Trophoblast cell (in vitro differentiated cells and primary cell): ENCODE measurements at places on chromosomes 6 and 20.

- DNase-seq, result peak; percentile 82
- no peak overlapping the region for H3K4me3 ChIP-seq
- H3K27ac ChIP-seq, result peak overlapping the region; percentile 77
- H3K36me3 ChIP-seq, result peaks cover 3% of the 10 kb centered on the region
- peaks cover 28% of the 10 kb centered on the region for H3K4me1 ChIP-seq
Observed at GRCh38 chr20:19935842-19936241, 81.3 kb upstream of the NAA20 start.

DNA sequence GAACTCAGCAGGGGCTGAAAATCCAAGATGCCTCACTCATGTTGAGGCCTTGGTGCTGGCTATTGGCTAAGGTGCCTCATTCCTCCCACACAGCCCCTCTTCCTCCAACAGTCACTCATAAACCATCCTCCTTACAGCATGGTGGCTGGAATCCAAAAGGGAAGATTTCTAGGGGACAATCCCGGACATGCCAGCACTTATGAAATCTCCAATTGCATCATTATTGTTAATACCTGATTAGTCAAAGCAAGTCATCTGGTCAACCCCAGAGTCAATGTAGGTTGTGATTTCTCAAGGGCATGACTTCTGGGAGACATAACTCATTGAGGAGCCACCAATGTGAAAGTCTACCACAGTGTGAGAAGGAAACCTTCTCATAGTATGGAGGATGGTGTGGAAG, 506.6 kb upstream of the NOX3 start:
- H3K27ac ChIP-seq, result no peak overlapping the region
- DNase-seq, result no peak
- no peaks in the 10 kb centered on the region for H3K4me1 ChIP-seq
- no peak overlapping the region for H3K4me3 ChIP-seq
- H3K27me3 ChIP-seq, result no peaks in the 10 kb centered on the region

- H3K27me3 ChIP-seq, result no peaks in the 10 kb centered on the region
- no peaks in the 10 kb centered on the region for H3K4me1 ChIP-seq
- no peak within 1 kb of the TSS for H3K27ac ChIP-seq
- no peak for DNase-seq
Observed at GRCh38 chr6:32741031-32741960, at the start of gene HLA-DQA2. TSS of gene HLA-DQA2 (plus strand) at chr6:32741391. CDS start at chr6:32741444, 53 bp downstream.

GRCh38 chr6:15476631-15477380, 186.0 kb downstream of the DTNBP1 start:
- DNase-seq, result no peak
- H3K36me3 ChIP-seq, result peaks cover 4% of the 10 kb centered on the region
- no peak overlapping the region for H3K4me3 ChIP-seq
- H3K4me1 ChIP-seq, result no peaks in the 10 kb centered on the region

GRCh38 chr6:157521362-157522335, 140.7 kb downstream of the ZDHHC14 start:
- H3K36me3 ChIP-seq, result no peaks in the 10 kb centered on the region
- no peak overlapping the region for H3K27ac ChIP-seq
- no peak overlapping the region for H3K4me3 ChIP-seq
- H3K27me3 ChIP-seq, result no peaks in the 10 kb centered on the region

DNA sequence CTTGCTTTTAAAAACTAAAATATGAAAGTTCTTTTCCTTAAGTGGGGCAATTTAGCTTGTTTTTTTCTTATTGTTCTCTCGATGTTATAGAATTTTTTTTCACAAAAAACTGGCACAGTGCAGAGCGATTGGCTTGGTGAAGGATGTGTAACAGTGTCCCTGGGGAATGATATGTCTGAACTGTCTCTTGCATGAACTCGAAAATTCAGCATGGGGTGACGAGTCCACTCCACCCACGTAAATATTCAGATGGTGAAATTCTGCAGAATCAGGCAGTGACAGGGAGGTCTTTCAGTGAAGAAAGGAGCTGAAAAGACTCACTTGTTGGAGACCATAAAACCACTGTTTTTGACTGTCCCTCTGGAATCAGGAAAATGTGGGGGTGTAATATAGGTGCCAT, 505.3 kb downstream of the MMUT start:
- H3K4me3 ChIP-seq, result no peak overlapping the region
- no peak overlapping the region for H3K27ac ChIP-seq
- H3K4me1 ChIP-seq, result no peaks in the 10 kb centered on the region
- no peaks in the 10 kb centered on the region for H3K36me3 ChIP-seq

GRCh38 chr20:8646716-8647115, 422.2 kb upstream of the PLCB4 start:
- DNase-seq, result no peak
- no peaks in the 10 kb centered on the region for H3K27me3 ChIP-seq
- no peak overlapping the region for H3K4me3 ChIP-seq
- H3K36me3 ChIP-seq, result peaks cover 2% of the 10 kb centered on the region
- no peaks in the 10 kb centered on the region for H3K4me1 ChIP-seq
- peak overlapping the region; percentile 12 for H3K27ac ChIP-seq

GRCh38 chr6:147983581-147984366, 358.9 kb upstream of the SASH1 start:
- no peak overlapping the region for H3K4me3 ChIP-seq
- DNase-seq, result no peak
- H3K36me3 ChIP-seq, result no peaks in the 10 kb centered on the region
- H3K27ac ChIP-seq, result no peak overlapping the region
- H3K4me1 ChIP-seq, result no peaks in the 10 kb centered on the region

GRCh38 chr6:6284221-6284966, 36.1 kb downstream of the F13A1 start:
- H3K27ac ChIP-seq, result no peak overlapping the region
- H3K36me3 ChIP-seq, result no peaks in the 10 kb centered on the region
- DNase-seq, result no peak
- no peaks in the 10 kb centered on the region for H3K4me1 ChIP-seq
- H3K4me3 ChIP-seq, result no peak overlapping the region

- no peaks in the 10 kb centered on the region for H3K4me1 ChIP-seq
- H3K4me3 ChIP-seq, result no peak overlapping the region
- H3K36me3 ChIP-seq, result no peaks in the 10 kb centered on the region
- H3K27ac ChIP-seq, result no peak overlapping the region
- no peak for DNase-seq
Observed at GRCh38 chr20:21288587-21289370, 14.4 kb upstream of the XRN2 start.

DNA sequence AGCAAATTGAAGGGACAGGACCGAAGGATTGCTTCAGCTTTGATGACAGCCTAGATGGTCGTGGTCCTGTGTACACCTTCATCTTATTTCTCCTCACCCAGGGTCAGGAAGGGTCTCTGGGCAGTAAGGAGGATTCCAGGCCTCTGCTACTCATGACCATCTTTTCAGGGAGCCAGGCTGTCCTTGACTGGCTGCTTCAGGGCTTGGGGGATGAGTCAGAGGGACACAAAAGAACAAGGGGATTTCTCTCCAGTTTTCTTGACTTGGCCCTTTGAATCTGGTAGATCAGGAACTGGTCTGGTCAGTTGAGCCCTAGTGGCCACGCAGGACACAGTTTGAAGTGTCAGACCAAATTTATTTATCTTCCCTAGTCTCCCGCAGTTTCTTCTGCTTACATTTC, 402.1 kb upstream of the CHD6 start:
- no peak overlapping the region for H3K27ac ChIP-seq
- H3K36me3 ChIP-seq, result no peaks in the 10 kb centered on the region
- DNase-seq, result no peak
- H3K4me3 ChIP-seq, result no peak overlapping the region
- no peaks in the 10 kb centered on the region for H3K27me3 ChIP-seq

- H3K4me3 ChIP-seq, result no peak overlapping the region
- no peak for DNase-seq
- no peaks in the 10 kb centered on the region for H3K27me3 ChIP-seq
Observed at GRCh38 chr6:20777801-20778200, 243.5 kb downstream of the CDKAL1 start.

DNA sequence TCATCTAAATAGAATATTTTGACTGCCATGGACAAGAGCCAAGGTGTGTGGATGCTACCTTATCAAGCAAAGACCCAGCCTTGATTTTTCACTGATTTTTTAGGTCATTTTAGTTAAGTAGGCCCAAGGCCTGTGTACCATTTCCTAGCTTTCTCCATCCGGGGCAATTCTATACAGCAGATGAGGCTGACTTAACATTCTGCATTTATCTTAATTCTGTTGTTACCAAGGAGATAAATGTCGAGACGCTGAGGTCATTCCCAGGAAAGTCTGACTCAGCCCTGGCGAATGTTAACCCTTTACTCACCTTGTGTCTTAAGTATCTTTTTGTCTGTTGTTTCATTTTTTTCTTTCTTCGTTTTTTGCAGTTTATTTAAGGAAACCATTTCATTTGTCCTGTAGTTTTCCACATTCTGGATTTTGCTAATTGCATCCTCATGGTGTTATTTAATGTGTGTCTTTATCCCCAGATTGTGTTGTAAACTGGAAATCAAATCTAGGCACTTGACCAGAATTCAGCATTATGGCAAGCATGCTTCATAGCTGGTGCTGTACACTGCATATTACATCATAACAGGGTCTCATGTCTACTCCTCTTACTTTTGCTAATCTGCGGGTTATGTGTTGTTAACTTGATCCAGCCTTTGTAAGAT, 277.0 kb downstream of the CDKAL1 start:
- H3K36me3 ChIP-seq, result no peaks in the 10 kb centered on the region
- no peak overlapping the region for H3K4me3 ChIP-seq
- peak overlapping the region; percentile 87 for H3K27ac ChIP-seq

GRCh38 chr20:48826069-48826468, 1.7 kb downstream of the PREX1 start:
- H3K36me3 ChIP-seq, result no peaks in the 10 kb centered on the region
- H3K27ac ChIP-seq, result no peak overlapping the region
- peaks cover 19% of the 10 kb centered on the region for H3K27me3 ChIP-seq
- no peak for DNase-seq

- peak; percentile 90 for DNase-seq
- H3K4me1 ChIP-seq, result peaks cover 18% of the 10 kb centered on the region
- H3K27me3 ChIP-seq, result no peaks in the 10 kb centered on the region
- no peak overlapping the region for H3K4me3 ChIP-seq
- no peaks in the 10 kb centered on the region for H3K36me3 ChIP-seq
Observed at GRCh38 chr6:6843057-6843627, 254.6 kb downstream of the LY86 start.

DNA sequence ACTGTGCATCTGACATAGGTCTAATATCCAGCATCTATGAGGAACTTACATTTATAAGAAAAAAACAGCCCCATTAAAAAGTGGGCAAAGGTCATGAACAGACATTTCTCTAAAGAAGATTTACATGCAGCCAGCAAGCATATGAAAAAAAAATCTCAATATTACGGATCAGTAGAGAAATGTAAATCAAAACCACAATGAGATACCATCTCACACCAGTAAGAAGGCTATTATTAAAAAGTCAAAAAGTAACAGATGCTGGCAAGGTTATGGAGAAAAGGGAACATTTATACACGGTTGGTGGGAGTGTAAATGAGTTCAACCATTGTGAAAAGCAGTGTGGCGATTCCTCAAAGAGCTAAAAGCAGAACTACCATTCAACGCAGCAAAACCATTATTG, 13.1 kb downstream of the METTL24 start:
- no peaks in the 10 kb centered on the region for H3K27me3 ChIP-seq
- H3K27ac ChIP-seq, result no peak overlapping the region
- no peak overlapping the region for H3K4me3 ChIP-seq
- no peaks in the 10 kb centered on the region for H3K36me3 ChIP-seq
- no peak for DNase-seq

DNA sequence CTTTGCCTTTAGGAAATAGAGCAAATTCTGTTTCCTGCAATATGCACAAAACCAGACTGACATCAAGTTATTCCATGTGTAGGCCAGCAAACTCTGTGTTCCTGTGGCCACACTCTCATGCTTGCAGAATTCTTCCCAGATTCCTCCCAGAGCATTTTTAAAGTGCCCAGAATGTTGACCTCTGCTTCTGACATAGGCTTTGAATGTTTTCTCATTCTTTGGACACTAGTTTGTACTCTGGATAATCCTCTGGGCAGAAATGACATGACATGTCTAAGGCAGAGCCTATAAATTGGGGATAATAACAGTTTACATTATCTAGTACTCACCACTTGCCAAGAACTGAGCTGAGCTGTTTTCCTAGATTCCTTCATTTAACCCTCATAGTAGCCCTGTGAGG, 9.2 kb upstream of the EFHC1 start:
- no peak overlapping the region for H3K27ac ChIP-seq
- H3K4me3 ChIP-seq, result no peak overlapping the region
- H3K27me3 ChIP-seq, result no peaks in the 10 kb centered on the region
- DNase-seq, result peak; percentile 69
- H3K36me3 ChIP-seq, result peaks cover 6% of the 10 kb centered on the region
- peaks cover 12% of the 10 kb centered on the region for H3K4me1 ChIP-seq

- no peaks in the 10 kb centered on the region for H3K27me3 ChIP-seq
- no peaks in the 10 kb centered on the region for H3K4me1 ChIP-seq
- no peak overlapping the region for H3K4me3 ChIP-seq
- DNase-seq, result no peak
- H3K36me3 ChIP-seq, result no peaks in the 10 kb centered on the region
Observed at GRCh38 chr20:58636396-58636982, 14.6 kb upstream of the STX16 start.

DNA sequence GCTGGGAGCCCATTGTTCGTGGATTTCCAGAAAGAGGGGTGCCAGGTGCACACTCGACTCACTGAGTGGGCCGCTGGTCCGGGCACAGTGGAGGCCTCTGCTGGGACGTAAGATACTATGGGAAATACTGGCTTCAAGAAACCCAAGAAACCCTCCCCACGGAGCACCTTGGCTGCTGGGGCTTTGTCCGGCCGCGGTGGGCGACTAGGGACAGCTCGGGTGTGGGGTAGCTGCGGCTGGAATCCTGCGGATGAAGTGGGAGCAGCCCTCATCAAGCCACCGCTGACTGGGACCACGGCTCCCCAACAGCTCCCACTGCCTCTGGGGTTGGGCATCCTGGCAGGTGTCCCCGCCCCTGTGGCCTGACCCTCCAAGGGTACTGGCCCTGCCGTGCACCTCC, 69.5 kb upstream of the GATA5 start:
- no peak for DNase-seq
- H3K4me3 ChIP-seq, result no peak overlapping the region
- no peaks in the 10 kb centered on the region for H3K4me1 ChIP-seq
- no peaks in the 10 kb centered on the region for H3K27me3 ChIP-seq
- H3K36me3 ChIP-seq, result no peaks in the 10 kb centered on the region
- no peak overlapping the region for H3K27ac ChIP-seq

DNA sequence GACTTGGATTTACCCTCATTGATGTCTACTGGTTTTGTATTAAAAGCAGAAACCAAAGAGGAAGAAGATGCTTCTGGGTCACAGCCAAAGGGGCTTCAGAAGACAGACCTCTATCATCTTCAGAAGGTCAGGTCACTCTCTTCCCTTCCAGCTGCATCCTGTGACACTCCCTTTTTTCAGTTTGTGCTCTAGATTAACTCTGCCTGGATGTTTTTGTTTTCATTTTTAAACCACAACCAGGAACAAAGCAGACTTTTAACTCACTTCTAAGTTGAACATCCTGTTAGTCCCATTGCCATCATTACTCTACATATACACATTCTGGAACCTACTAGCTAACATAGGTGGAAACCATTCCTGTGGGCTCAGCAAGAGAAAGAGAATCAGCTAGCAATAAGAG, 45.2 kb downstream of the AKIRIN2 start:
- no peaks in the 10 kb centered on the region for H3K27me3 ChIP-seq
- H3K36me3 ChIP-seq, result peaks cover 6% of the 10 kb centered on the region
- no peak overlapping the region for H3K4me3 ChIP-seq
- no peak overlapping the region for H3K27ac ChIP-seq
- H3K4me1 ChIP-seq, result no peaks in the 10 kb centered on the region

- H3K27ac ChIP-seq, result no peak overlapping the region
- DNase-seq, result peak; percentile 45
- no peaks in the 10 kb centered on the region for H3K4me1 ChIP-seq
- no peaks in the 10 kb centered on the region for H3K27me3 ChIP-seq
- no peaks in the 10 kb centered on the region for H3K36me3 ChIP-seq
- no peak overlapping the region for H3K4me3 ChIP-seq
Observed at GRCh38 chr6:51352506-51353029, 533.9 kb downstream of the TFAP2B start.
